ENCODE measurements at places on chromosomes 12 and 14.

DNA sequence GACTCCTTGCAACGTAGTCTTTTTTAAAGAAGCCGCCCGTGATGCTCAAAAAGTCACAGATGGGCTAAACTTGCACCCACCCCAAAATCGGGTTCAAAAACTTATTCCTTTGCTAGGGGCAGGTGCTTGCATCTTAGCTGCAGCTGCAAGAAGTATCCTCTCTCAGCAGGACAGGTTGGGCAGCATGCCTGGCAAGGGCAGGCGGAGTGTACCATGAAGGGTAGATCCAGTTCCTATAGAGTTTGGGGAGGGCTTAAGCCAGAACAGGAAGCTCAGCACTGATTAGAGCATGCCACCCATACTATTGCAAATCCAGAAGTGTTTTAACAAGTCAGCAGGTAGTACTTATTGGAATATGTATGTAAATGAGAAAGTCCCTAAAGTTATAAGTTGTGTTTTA, 48.7 kb downstream of the CPM start:
- no peak for DNase-seq

- DNase-seq: no peak
These were observed 1176.7 kb upstream of the SEL1L start for GRCh38 chr14:82710267-82710841.

DNA sequence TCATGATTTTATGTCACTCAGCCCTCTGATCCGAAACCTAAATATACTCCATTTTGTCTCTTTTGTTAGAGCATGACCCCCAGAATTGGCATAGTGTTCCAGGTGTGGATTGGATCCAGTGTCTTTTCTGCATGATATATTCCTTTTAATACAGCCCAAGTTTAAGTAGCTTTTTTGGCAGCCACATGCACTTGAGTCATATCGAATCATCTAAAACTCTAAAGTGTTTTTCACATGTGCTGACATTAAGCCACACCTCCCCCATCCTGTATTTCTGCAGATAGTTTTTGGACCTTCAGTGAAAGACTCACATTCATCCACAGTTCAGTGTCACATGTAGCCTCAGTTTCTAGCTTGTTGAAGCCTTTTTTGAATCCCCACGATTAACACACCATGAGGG, 30.6 kb downstream of the BORCS5 start:
- DNase-seq: no peak

DNA sequence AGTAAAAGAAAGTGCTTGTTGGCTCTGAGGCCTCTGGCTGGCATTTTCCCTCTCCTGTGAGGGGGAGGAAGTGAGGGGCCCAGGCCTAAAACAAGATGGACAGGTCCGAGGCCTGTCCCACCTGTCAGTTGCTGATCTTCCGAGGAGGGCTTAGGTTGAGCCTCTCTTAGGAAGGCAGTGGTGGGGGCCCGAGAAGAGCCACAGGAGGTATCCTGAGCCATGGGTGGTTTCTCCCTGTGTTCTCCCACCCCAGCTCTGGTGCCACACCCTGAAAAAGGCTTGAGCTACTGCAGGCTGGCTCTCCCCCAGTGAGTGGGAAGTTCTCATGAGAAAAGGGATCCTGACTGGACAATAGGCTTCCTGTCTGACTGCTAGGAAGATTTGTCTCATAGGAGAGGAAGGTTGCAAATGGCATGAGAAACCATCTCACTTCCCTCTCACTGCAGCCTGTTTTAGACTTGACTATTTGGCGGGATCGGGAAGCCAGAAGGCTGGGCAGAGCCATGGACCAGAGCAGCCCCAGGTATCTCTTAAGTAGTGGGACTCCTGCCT, 72.1 kb upstream of the SRSF5 start:
- no peak for DNase-seq

All from activated gamma-delta T cell treated with Interleukin-2 at 50 U/mL for 16 hours (primary cell).